Articular chondrocyte of knee joint (primary cell): ENCODE measurements at places on chromosomes 5 and 9. TPM values are rescaled to one million over a fixed set of nuclear protein-coding genes. Genes with fewer than 3 reads are reported as not detected.

The PKD2L2 gene
- 0.13 TPM in 1 of 2 replicates, not detected in the other for total RNA-seq

The SPINK4 gene
- total RNA-seq: not detected in 2 replicates

The XRCC4 gene
- 8.1 and 12.8 TPM in 2 replicates for total RNA-seq

The GNAQ gene
- 52.7 and 60.1 TPM in 2 replicates for total RNA-seq

The CKMT2 gene
- 0.39 TPM in 1 of 2 replicates, not detected in the other for total RNA-seq

The GIN1 gene
- 8.1 and 8.9 TPM in 2 replicates for total RNA-seq

The AK3 gene
- 59.9 and 68.3 TPM in 2 replicates for total RNA-seq

The COL15A1 gene
- 56.8 and 175 TPM in 2 replicates for total RNA-seq

The NMUR2 gene
- not detected in 2 replicates for total RNA-seq

The CXCL14 gene
- total RNA-seq: 0.13 and 0.32 TPM in 2 replicates

The FOXI1 gene
- not detected in 2 replicates for total RNA-seq

The ORM1 gene
- not detected in 2 replicates for total RNA-seq
